ENCODE measurements at places on chromosomes 4 and X.

- DNase-seq = no peak
Measured at GRCh38 chr4:62324215-62324614, 1124.1 kb downstream of the ADGRL3 start.

DNA sequence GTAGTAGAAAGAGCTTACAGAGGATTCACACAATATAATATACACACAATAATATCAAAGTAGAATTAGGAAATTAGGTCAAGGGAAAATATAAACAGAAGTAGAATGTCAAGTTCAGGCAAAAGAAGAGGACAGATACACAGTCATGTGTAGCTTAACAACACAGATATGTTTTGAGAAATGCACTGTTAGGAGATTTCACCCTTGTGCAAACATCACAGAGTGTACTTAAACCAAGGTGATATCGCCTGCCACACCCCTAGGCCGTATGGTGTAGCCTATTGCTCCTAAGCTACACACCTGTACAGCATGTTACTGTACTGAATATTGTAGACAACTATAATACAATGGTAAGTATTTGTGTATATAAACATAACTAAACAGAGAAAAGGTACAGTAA, 110.0 kb upstream of the EDNRA start:
- no peak for DNase-seq

DNA sequence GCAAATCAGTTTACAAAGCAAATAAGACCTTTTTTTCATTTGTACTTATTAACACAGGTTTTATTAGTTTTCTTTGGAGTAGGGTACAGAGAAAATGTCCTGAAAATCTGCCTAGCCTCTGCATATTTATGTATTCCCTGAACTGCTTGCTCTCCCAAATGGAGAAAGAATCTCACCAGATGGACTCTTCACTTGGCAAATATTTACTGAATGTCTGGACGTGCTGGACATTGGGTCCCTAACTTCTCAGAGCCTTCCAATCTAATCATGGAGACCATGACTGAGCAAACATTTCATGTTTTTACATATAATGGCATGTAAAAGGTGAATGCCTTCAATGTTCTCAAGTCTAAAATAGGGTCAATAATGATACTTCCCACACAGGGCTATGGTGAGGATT, 126.0 kb downstream of the CHRDL1 start:
- DNase-seq = no peak

DNA sequence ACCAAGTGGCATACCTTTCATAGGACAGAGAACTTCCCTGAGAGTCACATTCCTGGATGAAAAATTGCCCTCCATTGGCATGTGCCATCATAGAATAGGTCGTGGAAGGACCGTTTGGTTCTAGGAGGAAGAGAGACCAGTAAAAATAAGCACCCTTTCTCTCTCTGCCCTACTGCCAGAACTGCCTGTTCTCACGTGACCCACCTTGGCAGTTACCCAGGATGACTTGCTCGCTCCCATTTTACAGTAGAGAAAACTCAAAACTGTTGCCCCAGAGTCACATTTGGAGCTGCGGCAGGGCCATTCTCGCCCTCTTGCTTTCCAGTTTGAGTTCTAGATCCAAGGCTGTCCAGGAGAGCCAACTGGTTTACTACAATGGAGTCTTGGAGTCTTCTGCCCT, 1.1 kb upstream of the NLGN3 start:
- DNase-seq = no peak

DNA sequence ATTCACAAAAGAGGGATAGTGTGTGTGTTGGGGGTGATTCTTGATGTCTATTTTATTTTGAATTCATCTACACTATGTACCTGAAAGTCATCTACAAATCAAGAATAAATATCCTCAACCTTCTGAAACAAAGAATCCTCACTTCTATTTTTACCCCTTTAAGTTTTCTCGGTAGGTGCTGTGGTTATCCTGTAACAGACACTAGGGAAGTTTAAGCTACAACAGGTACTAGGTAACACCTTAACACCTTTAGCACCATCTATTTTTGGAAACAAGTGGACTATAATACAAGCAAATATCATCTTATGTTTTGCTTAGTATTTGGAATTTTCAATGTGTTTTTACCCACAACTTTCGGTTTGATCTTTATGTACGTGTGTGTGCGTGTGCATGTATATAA, 12.0 kb upstream of the BDH2 start:
- no peak for DNase-seq

All from HEK293T (cell line).